Stimulated activated CD4-positive, alpha-beta T cell treated with anti-CD3 and anti-CD28 coated beads, Interleukin-15, amount 100 ng/mL, for 48 hours (primary cell): ENCODE measurements at places on chromosomes 12 and 14.
A peak's percentile ranks its signal among the peaks of the same experiment; 100 is the strongest.

GRCh38 chr12:75437564-75437963, 43.0 kb upstream of the GLIPR1 start:
- DNase-seq, result no peak

DNA sequence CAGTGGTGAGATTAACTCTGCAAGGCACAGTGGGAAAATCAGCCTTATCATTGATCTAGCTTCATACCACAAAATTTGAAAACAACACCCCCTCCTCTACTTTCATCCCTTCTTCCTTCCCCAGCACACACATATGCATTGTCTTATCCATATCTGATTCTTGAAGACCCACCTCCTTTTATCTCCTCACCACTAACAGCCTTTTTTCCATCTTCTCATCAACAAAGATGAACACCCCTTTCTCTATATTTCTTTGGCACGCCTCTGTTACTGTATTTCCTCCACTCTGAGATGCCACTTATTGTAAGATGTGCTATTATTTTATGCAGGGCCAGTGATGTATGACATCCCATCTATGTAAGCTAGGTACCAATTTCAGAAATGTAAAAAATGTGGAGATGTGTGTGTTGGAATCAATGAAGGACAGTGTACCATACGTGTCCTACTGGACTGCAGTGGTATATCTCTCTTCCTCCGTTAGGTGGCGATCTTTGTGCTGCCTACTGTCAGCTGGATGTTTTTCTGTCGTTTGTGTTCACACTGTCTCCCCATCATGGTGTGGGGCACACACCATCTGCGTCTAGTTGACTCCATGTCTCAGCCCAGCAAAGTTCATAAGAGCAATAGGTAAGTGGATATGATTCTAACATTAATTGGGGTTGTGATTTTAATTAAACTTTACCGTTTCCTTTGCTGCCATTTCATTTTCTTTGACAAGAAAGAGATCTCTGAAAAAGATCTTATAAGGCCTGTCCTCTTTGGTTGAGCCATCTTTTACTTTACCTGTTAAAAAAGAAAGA, 24.0 kb downstream of the CCDC38 start:
- DNase-seq, result peak; percentile 10

DNA sequence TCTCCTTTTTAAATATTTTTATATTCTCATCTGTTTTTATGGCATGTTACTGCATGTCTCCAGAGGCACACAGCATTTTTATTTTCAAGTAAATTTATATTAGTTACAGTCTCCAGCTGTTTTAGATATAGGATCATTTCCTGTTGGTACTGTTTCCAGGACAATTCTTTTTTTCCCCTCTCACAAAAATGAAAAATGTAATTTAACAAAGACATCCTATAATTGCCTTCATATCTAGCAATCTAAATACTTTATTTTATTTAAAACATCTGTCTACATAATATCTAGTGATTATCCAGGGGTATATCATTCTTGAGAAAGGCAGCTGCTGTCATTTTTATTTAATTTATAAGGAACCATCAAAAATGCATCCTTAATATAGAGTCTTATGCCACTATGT, 272.4 kb upstream of the NPAS3 start:
- DNase-seq, result no peak

- DNase-seq, result no peak
These were observed 46.9 kb upstream of the DYNC1H1 start for GRCh38 chr14:101917413-101918017.

- DNase-seq, result no peak
These were observed 13.7 kb downstream of the TRIM9 start for GRCh38 chr14:51081209-51081608.

- DNase-seq, result no peak
These were observed 11.6 kb downstream of the EIF2B1 start for GRCh38 chr12:123621619-123622530.

- no peak for DNase-seq
These were observed 5.8 kb downstream of the NR4A1 start for GRCh38 chr12:52056801-52057637.
